GM12892 (cell line): ENCODE measurements at places on chromosomes 4 and X.

DNA sequence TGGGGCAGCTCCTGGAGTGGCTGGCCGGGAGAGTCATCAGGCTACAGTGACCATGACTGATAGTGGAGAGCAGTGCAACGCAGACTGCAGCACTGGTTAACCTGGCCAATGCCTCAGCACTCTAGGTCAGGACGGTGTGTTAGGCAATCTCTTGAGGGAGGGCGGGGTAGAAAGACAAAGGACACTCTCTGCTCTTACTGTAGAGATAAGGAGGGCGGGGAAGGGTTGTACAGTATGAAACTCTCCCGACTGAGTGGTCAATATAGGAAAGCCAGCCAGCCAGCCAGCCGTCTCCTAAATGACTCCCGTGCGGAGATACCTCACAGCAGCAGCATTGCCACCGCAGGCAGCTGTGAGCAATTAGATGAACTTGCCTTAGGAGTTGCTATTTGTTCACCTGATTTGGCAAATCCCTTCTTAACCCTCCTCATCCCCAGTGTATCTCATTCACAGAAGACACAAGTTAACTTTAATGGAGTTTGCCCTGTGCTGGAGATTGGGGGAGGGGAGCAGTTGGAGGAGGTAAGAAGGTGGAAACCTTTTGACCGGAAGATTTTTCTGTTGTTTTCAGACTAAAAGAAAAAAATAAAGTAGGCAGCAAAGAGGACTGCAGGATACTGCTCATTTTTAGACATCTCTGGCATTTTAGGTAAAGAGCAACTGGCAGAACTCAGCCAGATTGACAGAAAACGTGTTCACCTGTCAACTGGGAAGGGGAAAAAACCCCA is 330.5 kb downstream of the HNRNPD start:
- no peak for DNase-seq

DNA sequence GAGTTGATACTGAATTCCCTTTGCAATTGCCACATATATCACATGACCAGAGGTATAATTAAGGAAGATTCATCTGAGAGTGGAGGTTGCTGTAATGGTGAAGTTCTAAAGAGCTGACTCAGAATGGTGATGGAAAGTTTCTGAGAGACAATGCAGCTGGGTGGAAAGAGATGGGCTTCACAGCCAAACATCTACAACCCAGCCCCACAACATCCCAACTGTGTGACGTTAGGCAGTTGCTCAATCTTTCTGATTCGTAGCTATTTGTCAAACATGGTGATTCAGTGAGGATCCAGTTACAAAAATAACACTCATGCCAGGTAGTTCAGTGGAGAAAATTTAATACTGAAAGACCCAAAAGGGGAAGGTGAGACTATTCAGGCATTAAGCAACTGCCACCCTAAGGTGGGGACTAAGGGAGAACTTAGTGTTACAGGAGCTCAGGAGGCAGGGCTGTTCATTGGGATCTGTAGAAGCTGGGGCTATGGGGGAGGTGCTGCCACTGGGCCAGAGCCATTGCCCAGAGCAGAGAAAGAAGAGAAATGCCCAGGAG is 6.9 kb upstream of the AFF1 start:
- DNase-seq = no peak

GRCh38 chr4:118964891-118965411 is 76.3 kb downstream of the SYNPO2 start:
- DNase-seq = no peak

DNA sequence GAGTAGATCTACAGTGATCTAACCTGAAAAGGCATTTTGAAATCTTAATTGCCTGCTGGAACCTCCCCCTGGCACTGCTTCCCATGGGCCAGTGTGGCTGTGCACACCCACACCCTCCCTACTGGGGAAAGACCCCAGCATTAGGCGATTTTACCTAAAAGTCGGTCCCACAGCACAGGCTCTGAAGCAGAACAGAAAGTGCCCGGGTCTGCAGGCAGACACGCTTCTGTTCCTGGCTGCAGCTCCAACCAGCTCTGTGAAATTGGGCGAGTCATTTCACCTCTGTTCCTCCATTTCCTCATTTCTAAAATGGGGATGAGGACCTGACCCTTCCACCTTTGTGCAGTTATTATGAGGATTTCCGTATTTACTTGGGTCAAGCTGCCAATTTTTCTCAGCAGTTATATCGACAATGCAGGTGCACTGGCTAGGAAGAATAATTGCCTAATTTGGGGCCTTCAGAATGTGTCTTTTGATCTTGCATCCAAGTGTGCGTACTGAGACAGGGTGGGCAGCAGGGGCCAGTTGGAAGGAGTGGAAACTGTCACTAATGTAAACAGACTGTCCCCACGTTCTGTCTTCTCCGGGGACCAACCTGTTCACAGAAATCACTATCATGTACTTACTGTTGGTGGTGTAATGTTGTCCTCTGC is 7.1 kb downstream of the KLF3 start:
- DNase-seq = no peak

- DNase-seq = no peak
Measured at GRCh38 chr4:25687773-25688172, 32.1 kb downstream of the SLC34A2 start.

DNA sequence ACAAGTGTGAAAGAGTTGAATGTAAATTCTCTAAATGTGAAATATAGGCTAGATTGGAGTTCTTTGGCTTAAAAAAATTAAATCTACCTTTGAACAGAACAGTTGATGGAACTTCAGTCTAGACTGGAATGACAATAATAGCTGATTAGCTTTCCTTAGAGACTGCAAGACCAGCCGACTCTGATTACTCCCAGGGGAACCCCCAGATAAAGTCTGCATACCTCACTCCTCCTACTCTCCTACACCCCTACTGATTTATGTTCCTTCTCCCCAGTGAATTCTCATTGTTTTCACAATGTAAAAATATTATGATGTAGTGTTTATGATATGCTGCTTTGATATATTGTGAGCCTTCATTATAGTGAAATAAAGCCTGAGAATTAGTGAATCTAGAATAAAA is 241.3 kb downstream of the CFAP299 start:
- no peak for DNase-seq

DNA sequence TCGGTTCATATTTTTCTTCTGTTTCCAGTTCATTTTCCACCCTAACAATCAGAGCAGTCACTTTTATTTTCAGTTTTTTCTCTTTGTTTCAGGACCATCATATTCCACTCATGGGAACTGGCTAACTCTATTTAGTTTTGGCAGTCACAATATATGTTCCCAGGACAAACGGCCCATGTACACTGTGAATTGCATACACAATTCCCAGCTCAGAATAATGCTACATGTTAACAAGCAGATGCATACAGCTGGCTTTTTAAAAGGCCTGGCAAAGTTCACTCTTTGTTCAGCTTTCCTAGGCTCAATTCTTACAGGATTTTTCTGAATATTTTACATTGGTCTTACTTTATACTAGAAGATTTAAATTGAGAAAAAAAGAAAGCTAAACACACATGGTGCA is 224.9 kb downstream of the ANKRD50 start:
- DNase-seq = no peak

DNA sequence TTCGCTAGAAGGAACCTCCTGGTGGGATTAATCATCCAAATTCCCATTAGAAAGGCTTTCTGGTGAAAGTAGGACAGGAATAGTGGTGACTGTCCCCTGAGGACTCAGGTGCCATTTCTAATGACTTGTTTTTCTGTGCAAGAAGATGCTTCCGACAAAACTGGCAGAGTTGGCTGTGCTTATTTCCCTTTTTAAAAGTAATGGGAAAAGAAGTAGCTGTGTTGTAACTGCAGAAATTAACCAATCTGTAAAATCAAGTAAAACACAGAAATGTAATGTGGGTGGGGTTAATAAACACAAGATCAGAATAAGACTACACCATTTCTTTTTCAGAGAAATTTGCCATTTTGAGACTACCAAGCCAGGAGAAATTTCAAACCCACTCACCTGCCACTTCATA is 55.0 kb upstream of the FAM9B start:
- no peak for DNase-seq

- DNase-seq = no peak
Measured at GRCh38 chr4:152099981-152100378, 339.2 kb upstream of the GATB start.

- DNase-seq = no peak
Measured at GRCh38 chr4:14272206-14272605, 644.7 kb upstream of the BOD1L1 start.

DNA sequence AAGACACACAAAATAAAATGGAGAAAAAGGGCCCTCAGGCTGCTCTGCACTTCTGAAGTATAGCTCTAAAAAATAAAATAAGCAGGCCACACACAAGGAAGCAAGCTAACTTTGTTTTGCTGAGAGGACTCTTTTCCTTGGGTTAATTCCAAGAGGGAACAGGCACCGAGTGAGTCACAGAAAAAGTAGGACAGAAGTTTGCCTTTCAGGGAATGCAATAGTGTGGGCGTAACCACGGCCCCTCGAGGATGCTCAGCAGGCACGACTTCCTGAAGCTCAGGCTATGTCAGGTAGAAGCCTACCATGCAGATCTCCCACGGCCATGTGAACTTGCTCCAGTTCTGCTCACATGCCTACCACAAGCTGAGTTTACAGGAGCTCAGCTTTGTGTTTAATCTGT is 22.1 kb downstream of the PPP1R2C start:
- no peak for DNase-seq

- DNase-seq = peak; percentile 23
Measured at GRCh38 chr4:184471881-184472613, 2.3 kb downstream of the IRF2 start.

- DNase-seq = no peak
Measured at GRCh38 chrX:53190363-53190960, 34.5 kb downstream of the KDM5C start.

DNA sequence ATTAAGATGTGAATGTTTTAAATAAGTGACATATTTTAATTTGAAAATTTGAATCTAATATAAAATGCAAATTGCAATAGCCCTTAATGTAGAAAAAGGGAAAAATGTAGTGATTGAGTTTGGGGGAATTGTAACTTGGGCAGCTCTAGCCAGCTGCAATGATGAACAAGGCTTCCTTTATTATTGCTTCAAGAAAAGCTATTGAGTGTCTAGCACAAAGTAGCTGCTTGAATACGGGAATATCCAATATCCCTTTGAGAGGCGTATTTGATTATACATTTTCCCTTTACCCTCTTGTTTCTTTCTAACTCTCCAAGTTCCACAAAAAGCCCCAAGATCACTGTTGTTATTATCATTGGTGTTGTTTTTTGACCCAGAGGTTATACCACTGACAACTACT is 21.8 kb downstream of the IL1RAPL1 start:
- no peak for DNase-seq

DNA sequence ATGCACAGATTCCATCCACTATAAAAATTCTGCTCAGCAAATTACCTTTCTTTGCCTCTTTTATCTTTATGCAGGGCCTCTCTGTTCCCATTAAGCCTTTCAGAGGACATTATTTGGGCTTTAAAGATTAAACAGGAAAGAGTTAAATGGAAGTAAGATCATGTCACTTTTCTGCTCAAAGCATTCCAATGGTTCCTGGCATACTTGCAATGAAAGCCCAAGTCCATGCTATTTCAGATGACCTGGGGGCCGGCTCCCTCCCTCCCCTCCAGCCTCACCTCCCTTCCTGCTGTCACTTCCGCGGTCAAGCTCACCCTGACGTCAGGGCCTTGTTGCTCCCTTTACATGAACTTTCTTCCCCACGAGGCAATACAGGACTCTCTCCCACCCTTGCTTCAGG is 125.5 kb downstream of the C4orf51 start:
- no peak for DNase-seq

DNA sequence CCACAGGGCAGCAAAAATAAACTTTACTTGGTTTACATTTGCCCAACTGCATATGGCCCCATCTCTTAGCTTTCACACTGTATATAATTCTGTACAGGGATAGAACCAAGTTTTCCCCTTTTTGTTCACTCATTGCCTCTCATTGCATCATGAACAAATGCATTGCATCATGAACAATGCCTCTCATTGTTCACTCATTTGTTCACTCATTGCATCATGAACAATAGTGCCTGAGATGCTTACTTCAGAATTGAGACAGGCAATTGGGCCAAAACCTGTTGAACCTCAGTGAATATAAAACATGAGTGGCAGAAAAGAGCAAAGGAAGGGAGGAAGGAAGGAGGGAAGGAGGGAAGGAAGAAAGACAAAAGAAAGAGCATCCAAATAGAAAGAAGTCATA is 98.2 kb downstream of the SOWAHB start:
- no peak for DNase-seq

GRCh38 chr4:109559625-109559982 is 442 bp upstream of the MCUB start:
- peak; percentile 36 for DNase-seq

DNA sequence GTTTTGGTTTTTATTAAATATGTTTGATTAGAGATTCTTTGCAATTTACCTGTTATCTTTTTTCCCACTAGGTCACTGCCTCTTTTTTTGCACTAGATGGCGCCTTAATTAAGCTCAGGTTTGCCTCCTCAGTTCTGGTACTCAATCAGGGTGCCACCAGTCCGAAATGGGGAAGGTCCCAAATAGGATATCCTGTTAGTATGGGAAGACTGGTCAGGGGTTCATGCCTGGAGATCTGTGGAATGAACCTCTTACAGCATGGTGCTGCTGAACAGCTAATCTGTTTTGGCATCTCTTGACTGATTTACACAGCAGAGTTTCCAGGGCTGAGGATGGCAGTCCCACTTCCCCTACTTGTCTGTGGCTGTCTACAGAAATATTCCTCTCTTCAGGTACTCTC is 24.2 kb upstream of the VSIG1 start:
- DNase-seq = no peak

DNA sequence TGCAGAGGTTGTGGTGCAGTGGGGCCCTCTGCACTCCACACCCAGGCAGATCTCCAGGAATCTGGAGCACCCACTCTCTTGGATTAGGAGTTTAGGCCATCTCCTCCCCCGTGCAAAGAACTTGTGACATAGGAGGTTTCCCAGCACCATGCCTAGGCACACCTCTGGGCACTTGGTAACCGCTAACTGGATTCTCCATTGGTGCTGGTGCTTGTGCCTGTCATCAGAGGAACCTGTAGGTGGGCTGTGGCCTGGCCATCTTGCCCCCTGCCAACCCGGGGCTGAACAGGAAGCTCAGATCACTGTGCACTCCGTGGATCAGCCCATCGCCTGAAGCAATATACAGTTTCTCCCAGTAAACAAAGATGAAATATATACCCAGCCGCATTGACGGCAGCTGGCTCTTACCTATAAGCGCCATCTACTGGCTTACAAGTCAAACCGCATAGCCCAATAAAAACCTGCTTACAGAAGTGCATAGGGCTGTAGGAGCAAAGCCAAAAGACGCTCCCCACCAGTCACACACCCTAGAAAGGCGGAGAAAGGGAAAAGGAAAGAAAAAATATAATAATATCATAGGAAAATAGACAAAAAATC is 19.1 kb upstream of the TEX13B start:
- DNase-seq = no peak

GRCh38 chr4:140935254-140935653 is 179.1 kb upstream of the TBC1D9 start:
- no peak for DNase-seq

GRCh38 chrX:38806875-38807621 is 5.8 kb downstream of the MID1IP1 start:
- no peak for DNase-seq

- DNase-seq = no peak
Measured at GRCh38 chr4:37043342-37043741, 201.2 kb upstream of the NWD2 start.

GRCh38 chr4:140662082-140662869 is 93.5 kb upstream of the UCP1 start:
- no peak for DNase-seq
